Stomach (tissue), 19 donors: ENCODE measurements at places on chromosomes 2 and 18. TPM values are rescaled to one million over a fixed set of nuclear protein-coding genes. Genes with fewer than 3 reads are reported as not detected.

DNA sequence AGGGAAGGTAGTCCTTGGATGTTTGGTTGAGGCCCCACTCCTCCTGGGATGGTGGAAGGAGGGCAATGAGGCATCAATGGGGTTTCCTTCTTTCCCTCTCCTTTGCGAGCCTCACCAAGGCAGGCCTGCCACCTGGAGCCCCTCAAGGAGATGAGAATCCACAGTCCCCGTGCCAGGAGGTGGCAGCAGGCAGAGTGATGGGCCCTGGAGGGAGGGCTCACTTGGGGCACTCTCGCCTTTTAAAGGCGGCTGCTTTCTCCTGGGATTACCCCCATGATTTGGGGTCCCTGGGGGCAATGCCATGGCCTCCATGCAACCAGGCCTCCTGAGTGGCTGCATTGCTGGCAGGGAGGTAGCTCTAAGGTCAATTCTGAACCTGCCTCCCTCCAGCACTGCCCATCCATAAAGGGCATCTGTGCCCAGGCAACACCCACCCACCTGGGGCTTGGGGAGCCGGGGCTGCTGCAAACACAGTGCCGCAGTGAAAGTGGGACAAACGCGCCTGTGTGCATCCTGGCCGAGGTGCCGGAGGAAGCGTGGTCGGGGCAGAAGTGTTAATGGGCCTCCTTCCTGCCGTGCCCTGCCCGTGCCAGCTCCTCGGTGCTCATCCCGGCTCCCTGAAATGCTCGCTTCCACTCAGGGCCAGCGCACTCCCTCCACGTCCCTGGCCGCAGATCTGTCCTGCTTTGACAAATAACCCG lies 55.9 kb downstream of the ZFP36L2 start:
- DNase-seq, result no peak

- no peak for DNase-seq
Observed at GRCh38 chr18:77202329-77202728, 47.3 kb upstream of the GALR1 start.

- DNase-seq, result no peak
Observed at GRCh38 chr2:108316461-108317258, 28.0 kb downstream of the SULT1C2 start.

DNA sequence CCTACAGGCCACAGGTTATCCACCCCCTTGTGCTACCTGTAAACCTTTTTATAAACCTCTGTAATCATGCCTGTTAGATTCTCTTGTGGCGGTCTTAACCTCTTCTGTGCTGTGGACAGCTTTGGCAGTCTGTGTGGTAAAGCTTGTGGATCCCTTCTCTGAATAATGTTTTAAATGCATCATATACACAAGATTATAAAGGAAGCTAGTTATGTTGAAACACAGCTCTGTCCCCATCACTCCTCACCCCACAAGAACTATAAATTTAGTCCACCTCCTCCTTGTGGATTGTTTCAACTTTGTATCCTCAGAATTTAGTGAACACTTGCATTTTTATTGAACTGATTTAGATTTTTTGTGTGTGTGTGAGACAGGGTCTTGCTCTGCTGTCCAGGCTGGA lies 107.7 kb downstream of the ICA1L start:
- DNase-seq, result no peak

DNA sequence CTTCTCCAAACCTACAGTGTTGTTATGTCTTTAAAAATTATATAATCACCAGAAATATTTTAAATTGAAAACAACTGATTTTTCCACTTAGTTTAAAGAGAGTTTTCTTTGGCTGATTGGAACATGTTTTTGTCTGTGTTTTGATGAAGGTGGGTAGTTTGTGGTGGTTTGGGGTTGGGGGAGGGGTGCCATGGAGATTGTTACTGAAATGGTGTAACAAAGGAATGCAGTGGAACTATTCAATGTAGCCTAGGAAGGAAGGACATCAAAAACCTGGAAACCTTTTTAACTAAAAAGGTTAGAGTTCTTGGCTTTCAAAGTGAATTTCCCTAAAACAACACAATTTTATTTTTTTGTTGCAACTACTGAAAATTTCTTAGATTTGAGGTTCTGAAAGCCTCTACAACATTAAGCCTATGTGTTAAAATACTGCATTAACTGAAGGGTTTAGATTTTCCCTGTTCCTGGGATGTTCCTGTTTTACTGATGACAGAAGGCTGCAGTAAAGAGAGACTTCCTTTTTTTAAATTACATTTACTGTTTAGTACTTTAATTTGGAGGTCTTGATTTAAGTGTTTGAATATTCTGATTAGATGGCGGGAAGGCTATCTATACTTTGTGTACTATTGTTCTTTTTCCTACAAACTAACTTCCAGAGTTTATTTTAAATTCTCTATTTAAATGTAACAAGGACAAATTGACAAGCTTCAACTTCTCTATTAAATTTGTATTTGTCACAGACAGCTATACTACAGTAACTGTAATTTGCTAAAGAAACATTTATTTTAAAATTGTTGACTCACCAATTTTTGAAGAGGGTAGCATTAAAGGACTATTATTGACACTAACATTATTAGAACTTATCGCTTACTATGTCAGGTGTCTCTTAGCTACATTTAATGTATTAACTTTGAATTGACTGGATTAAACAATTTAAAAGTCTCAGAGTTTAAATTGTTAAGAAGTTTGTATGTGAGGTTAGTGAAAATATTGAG lies 87.7 kb downstream of the LIMS1 start:
- DNase-seq, result no peak

DNA sequence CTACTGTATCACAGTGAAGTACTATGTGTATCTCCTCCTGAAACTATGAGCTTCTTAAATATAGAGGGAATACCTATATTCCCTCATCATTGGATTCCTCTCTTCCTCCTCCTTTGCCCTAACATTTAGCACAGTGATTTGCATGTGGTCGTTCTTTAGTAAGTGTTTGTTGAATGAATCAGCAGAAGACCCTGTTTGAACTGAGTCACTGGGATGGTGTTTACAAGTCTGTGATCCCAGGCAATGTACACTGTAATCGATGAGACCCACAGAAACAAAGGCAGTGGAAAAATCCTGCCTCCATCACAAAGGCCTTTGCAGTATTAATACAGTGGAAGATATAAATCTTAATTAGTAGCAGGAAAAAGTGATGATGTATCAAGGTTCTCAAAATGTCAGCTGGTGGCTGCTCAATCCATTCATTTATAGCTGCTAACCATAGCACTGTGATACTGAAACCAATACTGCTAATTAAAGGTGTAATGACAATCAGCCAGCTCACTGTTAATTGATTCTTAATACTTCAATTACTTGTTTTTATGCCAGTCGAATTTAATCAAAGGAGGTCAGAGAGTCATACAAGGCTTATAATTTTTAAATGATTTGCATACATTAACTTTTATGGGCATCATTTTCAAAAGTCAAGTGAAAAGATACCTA lies 20.8 kb upstream of the MYO3B start:
- no peak for DNase-seq

GRCh38 chr2:71003966-71004755 lies 9.5 kb upstream of the TEX261 start:
- no peak for DNase-seq

DNA sequence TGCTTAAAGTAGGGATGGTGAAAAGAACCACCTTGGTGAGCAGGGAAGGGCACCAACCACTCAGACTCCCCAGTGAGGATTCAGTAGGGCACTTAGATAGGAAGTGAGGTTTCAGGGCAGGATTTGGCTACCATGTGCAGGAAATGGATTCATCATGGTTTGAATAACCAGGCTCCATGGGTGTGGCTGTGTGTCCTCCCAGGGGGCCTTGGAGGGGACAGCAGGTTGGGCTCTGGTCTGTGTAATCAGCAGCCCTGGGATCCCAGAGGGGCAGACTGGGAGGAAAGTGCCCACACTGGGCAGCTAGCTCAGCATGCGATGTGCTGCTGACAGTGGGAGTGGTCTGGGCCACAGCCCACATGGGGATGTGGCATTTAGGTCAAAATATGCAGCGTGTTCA lies 224.6 kb downstream of the CELF4 start:
- DNase-seq, result no peak

DNA sequence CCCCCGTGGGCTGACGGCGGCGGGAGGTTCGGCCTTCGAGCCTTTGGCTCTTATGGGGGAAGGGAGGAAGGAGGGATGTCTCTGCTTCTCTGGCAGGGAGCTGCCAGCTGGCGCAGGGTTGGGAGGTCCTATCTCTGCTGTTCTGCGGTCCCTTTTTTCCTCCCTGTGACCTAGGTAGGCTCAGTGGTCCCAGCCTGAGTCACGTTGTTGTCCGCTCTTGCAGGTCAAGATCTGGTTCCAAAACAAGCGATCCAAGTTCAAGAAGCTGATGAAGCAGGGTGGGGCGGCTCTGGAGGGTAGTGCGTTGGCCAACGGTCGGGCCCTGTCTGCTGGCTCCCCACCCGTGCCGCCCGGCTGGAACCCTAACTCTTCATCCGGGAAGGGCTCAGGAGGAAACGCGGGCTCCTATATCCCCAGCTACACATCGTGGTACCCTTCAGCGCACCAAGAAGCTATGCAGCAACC lies 2.5 kb downstream of the DLX1 start:
- DNase-seq, result no peak

Gene TUBA4A
- 20.6 TPM for total RNA-seq

Gene METAP1D
- 3.5 TPM for total RNA-seq

Gene CYS1
- 3.9 TPM for total RNA-seq

Gene C2orf15
- 5.1 TPM for total RNA-seq

Gene EFEMP1
- total RNA-seq, result 34.9 TPM

Gene REG1B
- total RNA-seq, result not detected

Gene EFR3B
- total RNA-seq, result 4.5 TPM

Gene EN1
- not detected for total RNA-seq
